ENCODE measurements at places on chromosomes 7 and 10.
A peak's percentile ranks its signal among the peaks of the same experiment; 100 is the strongest.

GRCh38 chr10:57338823-57339558 lies 928.7 kb downstream of the IPMK start:
- H3K27ac ChIP-seq, result no peak overlapping the region
- DNase-seq, result peak; percentile 17
- H3K4me1 ChIP-seq, result no peaks in the 10 kb centered on the region
- no peaks in the 10 kb centered on the region for H3K36me3 ChIP-seq
- H3K4me3 ChIP-seq, result no peak overlapping the region

- no peaks in the 10 kb centered on the region for H3K27me3 ChIP-seq
- no peak overlapping the region for H3K27ac ChIP-seq
- DNase-seq, result no peak
- no peak overlapping the region for H3K4me3 ChIP-seq
- no peaks in the 10 kb centered on the region for H3K4me1 ChIP-seq
These were observed 125.1 kb downstream of the SFMBT2 start for GRCh38 chr10:7285522-7286322.

DNA sequence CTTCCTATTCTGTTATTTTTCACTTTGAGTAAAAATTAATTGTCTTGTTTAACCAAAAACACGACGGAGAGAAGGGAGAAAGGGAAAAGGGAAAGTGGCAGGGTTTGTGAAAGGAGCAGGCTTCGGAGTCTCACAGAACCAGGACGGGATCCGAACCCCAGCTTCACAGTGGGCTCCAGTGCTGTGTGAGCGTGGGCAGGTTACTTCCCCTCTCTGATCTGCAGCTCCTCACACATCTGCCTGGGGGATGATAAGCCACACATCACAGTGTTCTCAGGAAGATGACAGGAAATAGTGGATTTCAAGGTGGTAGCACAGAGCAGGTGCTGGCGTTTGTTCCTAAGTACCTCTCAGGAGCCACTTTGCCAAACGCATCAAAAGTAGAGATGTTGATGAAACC lies 94.2 kb upstream of the GPR26 start:
- no peaks in the 10 kb centered on the region for H3K36me3 ChIP-seq
- H3K4me1 ChIP-seq, result no peaks in the 10 kb centered on the region
- H3K27me3 ChIP-seq, result peaks cover 18% of the 10 kb centered on the region
- no peak overlapping the region for H3K27ac ChIP-seq
- H3K4me3 ChIP-seq, result no peak overlapping the region

DNA sequence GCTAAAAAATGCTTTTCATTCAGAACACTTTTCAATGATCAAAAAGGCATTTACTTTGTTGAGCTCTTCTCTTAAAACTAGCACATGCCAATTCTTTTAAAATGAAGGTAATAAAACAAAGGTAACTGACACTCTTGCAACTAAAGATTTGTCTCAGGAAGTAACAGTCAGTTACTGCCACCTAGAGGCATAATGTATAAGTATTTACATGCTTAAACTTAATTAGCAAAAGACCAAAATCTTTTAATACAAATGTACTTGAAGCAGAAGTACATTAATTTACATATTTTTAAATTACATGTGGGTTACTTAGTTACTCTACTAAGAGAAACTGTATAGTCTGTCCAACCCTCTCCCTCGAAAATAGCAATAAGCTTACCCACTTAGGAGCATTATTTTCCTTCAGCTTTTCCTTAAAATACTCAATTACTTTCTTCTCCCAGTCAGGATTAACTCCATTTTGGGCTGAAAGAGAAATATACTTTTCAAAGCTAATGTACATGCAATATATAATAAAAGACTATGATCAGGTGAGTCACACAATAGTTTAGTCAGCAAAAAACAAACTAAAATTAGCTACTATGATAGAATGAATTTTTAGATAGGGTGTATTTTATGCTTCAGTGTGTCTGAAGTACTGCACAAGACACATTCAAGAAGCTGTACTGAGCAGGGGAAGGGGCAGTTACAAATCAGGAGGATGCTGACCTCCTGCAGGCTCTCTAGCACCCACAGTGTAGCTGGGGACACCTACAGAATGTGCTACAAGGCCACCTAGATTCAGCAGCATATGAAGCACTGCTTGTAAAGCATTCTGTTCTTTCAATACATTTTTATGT lies 13.0 kb downstream of the MCMBP start:
- DNase-seq, result no peak
- H3K27ac ChIP-seq, result no peak overlapping the region
- peaks cover 17% of the 10 kb centered on the region for H3K4me1 ChIP-seq
- H3K27me3 ChIP-seq, result no peaks in the 10 kb centered on the region

DNA sequence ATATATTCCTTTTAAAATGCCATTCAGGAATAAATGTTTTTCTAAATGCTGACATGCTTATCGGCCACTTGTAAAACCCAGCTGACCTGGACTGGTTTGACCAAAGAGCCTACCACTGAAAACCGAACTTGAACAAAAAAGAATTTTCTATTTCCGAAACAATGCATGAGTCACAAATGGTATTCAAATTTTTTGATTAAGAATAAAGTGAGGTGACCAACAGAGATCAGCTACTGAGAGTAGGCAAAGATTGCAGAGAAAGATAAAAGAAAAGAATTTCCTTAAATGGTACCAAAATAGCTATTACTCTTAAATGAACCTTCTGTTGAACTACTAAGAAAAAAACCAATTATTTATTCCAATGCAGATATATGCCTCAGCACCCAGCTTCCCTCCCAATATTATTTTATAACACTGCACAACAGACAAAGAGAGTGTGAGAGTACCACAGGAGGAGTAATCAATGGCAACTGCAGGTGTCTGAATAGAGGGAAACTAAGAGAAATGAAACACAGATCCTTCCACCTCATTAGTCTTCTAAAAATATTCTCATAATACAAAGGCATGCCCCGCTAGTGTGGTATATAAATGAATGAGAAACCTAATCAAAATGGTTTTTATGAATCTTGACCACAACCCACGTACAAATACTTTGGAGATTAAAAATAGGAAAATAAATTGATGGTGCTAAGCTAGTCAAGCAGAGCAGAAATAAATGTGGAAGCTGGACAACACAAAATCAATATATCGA lies 20.1 kb downstream of the OSBPL3 start:
- DNase-seq, result no peak
- H3K4me1 ChIP-seq, result no peaks in the 10 kb centered on the region
- no peaks in the 10 kb centered on the region for H3K27me3 ChIP-seq
- no peak overlapping the region for H3K4me3 ChIP-seq
- no peak overlapping the region for H3K27ac ChIP-seq

GRCh38 chr7:74542558-74543117 lies 88.9 kb downstream of the GTF2IRD1 start:
- H3K27ac ChIP-seq, result no peak overlapping the region
- H3K4me3 ChIP-seq, result no peak overlapping the region
- no peaks in the 10 kb centered on the region for H3K4me1 ChIP-seq
- no peaks in the 10 kb centered on the region for H3K27me3 ChIP-seq
- H3K36me3 ChIP-seq, result no peaks in the 10 kb centered on the region
- no peak for DNase-seq

GRCh38 chr7:91103363-91103762 lies 160.9 kb upstream of the FZD1 start:
- H3K36me3 ChIP-seq, result no peaks in the 10 kb centered on the region
- no peak overlapping the region for H3K27ac ChIP-seq
- no peaks in the 10 kb centered on the region for H3K4me1 ChIP-seq
- DNase-seq, result no peak
- H3K4me3 ChIP-seq, result no peak overlapping the region

GRCh38 chr7:135168001-135168400 lies 2.5 kb downstream of the CYREN start:
- H3K4me1 ChIP-seq, result peaks cover 10% of the 10 kb centered on the region
- H3K4me3 ChIP-seq, result no peak overlapping the region
- DNase-seq, result no peak
- peaks cover 5% of the 10 kb centered on the region for H3K36me3 ChIP-seq
- no peaks in the 10 kb centered on the region for H3K27me3 ChIP-seq
- no peak overlapping the region for H3K27ac ChIP-seq

GRCh38 chr7:134942690-134943466 lies 43.4 kb upstream of the AGBL3 start:
- H3K4me1 ChIP-seq, result no peaks in the 10 kb centered on the region
- H3K27ac ChIP-seq, result no peak overlapping the region
- H3K36me3 ChIP-seq, result no peaks in the 10 kb centered on the region
- no peaks in the 10 kb centered on the region for H3K27me3 ChIP-seq

GRCh38 chr7:128168667-128169210 lies 72.3 kb upstream of the LEP start:
- DNase-seq, result no peak
- H3K27me3 ChIP-seq, result peaks cover 12% of the 10 kb centered on the region
- H3K27ac ChIP-seq, result no peak overlapping the region
- 0 out of 2 replicates have a peak, but pooled peaks cover 2% of the 10 kb centered on the region for H3K4me1 ChIP-seq
- H3K4me3 ChIP-seq, result no peak overlapping the region
- H3K36me3 ChIP-seq, result no peaks in the 10 kb centered on the region

- no peak overlapping the region for H3K4me3 ChIP-seq
- H3K27ac ChIP-seq, result no peak overlapping the region
- H3K4me1 ChIP-seq, result no peaks in the 10 kb centered on the region
- H3K36me3 ChIP-seq, result no peaks in the 10 kb centered on the region
- no peaks in the 10 kb centered on the region for H3K27me3 ChIP-seq
These were observed 207.6 kb downstream of the FRMD4A start for GRCh38 chr10:14123139-14123538.

GRCh38 chr7:3146571-3147226 lies 103.0 kb upstream of the CARD11 start:
- no peak overlapping the region for H3K4me3 ChIP-seq
- no peaks in the 10 kb centered on the region for H3K36me3 ChIP-seq
- peak; percentile 22 for DNase-seq
- H3K4me1 ChIP-seq, result no peaks in the 10 kb centered on the region

DNA sequence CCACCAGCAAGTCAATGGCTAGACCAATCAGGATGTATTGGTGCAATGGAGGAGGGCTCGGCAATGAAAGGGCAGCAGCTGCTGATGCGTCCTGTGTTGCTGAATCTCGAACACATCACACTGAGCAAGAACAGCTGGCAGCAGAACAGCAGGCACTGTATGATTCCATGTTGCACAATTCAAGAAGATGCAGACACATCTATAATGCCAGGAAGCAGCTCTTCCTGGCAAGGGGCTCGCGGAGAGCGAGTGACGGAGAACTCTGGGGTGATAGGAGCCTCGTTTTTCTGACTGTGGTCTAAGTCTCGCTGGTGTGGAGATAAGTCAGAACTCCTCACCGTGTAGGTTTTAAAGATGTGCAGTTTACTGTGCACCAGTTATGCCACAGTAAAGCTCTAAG lies 24.8 kb upstream of the PFKP start:
- H3K4me1 ChIP-seq, result peaks cover 11% of the 10 kb centered on the region
- no peak overlapping the region for H3K4me3 ChIP-seq
- H3K27me3 ChIP-seq, result no peaks in the 10 kb centered on the region
- no peak overlapping the region for H3K27ac ChIP-seq
- H3K36me3 ChIP-seq, result no peaks in the 10 kb centered on the region

DNA sequence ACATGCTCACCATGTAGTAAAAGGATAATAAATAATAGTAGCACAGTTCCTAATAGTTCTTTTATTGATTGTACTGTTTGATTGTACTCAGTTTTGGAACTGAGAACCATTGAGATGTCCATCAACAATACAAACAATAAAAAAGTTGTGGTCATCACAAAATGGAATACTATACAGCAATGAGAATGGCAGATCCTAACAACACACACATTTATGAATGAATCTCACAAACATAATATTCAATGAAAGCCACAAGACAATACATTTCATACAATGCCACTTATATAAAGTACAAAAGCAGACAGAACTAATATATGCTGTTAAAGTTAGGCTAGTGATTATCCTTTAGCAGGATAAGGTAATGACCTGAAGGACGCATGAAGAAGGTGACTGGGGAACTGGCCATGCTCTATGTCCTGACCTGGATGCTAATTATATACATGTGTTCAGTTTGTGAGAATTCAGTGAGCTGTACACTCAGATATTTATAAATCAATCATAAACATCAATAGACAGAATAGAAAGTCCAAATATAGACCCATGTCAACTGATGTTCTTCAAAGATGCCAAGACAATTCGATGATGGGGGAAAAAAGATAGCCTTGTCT lies 70.0 kb downstream of the SMURF1 start:
- H3K27ac ChIP-seq, result no peak overlapping the region
- H3K4me3 ChIP-seq, result no peak overlapping the region
- no peaks in the 10 kb centered on the region for H3K27me3 ChIP-seq
- H3K36me3 ChIP-seq, result no peaks in the 10 kb centered on the region
- DNase-seq, result no peak

DNA sequence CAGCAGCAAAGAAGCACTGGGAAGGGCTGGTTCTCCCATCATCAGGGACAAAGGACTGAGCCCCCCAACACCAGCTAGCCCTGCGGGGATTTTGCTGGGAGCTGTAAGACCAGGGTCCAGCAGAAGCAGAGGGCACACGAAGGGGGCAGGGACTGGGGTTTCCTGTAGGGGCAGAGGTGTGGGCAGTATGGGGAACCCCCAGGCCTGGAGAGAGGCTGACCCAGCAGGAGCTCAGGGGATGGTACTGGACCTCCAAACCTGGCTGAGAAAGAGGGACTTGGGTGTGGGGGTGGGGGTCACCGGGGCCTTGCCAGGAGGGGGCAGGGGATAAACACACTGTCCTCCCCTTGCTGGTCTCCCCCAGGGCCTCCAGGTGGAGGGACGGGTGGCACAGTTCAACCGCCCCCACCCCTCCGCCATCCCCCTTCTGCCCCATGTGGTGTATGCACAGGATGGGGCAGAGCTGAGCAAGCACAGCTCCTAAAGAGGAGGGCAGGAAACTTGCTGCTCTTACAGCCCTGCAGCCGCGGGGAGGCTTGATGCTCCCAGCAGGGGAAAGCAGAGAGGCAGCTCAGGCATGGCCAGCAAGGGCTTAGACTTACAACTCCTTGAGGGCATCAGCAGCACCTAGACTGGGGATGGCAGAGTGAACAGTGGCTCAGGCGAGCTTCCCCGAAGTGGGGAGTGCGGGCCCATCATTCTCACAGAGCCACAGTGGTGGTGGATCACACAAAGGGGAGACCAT lies 12.4 kb upstream of the RET start:
- H3K27ac ChIP-seq, result peak overlapping the region; percentile 24
- no peaks in the 10 kb centered on the region for H3K27me3 ChIP-seq
- DNase-seq, result no peak
- H3K4me1 ChIP-seq, result peaks cover 9% of the 10 kb centered on the region
- H3K4me3 ChIP-seq, result no peak overlapping the region

DNA sequence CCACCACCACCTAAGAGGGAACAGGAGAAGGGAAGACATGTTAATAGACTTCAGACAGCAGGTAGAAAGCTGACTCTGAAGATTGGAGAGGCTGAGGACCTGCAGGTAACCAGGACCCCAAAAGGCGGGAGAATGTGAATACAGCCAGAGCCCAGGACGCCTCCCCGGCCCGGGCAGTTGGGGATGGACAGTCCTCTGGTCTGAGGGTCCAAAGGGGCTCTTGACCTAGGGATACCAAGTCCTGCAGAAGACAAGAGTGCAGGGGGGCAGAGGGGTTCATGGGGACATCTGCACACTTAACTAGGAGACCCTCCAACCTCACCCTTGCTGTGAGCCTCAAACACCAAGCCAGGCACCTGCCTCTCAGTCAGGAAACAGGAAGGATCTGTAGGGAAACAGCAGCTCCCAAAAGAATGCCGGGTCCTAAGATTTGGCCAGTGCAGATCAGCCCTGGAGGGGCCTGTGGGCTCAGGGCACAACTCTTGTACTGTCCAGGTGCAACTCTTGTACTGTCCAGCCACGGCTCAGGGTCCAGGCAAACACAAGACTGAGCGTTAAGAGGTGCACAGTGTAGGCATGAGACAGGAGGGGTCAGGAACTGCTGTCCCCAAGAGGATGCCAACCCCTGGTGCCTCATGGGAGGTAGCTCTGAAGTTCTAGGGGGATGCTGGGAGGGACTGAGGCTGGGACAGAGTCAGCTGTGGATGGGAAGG lies 2.3 kb upstream of the STK32C start:
- H3K27ac ChIP-seq, result no peak overlapping the region
- H3K4me3 ChIP-seq, result no peak overlapping the region
- H3K4me1 ChIP-seq, result peaks cover 8% of the 10 kb centered on the region
- H3K27me3 ChIP-seq, result no peaks in the 10 kb centered on the region

Measured in Panc1 (cell line).